M059J (cell line): ENCODE measurements at places on chromosomes 2 and 18. TPM values are rescaled to one million over a fixed set of nuclear protein-coding genes. Genes with fewer than 3 reads are reported as not detected.

TPO gene
- not detected in 2 replicates for total RNA-seq

GALNT5 gene
- total RNA-seq: 28.8 and 36.1 TPM in 2 replicates

DNA sequence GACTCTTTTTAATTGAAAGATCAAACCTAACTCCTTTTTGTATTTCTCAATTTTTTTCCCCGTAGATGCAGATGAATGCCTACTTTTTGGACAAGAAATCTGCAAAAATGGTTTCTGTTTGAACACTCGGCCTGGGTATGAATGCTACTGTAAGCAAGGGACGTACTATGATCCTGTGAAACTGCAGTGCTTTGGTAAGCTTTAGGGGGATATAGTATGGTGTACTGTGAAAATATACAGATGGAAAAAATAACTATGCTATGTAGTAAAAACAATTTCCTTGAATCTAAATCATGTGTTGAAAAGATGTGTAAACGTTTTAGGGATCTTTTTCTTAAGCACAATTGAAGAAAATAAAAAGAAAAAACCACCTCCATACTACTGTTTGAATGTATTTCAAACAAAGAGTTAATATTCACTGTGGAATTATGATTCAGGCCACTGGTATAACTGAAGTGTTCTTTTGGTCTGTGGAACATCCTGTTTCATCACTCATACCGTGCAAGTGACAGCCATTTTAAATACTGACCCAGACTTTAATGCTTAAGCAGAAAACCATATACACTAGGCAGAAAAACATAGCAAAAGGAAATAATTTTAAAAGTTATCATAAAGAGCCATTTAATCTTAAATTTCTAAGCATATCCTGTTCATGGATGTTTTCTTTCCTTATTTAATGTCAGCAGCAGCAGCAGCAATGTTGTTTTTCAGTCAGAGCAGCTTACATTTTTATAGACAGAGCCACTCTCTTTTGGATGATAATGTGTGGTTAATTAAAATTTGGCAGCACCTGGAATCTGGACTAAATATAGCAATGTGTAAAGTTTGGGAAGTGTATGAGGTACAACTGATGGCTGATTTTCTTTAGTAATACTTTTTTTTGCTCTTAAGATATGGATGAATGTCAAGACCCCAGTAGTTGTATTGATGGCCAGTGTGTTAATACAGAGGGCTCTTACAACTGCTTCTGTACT is 112.8 kb upstream of the RASGRP3 start:
- peak; percentile 32 for DNase-seq

- no peak for DNase-seq
Observed at GRCh38 chr2:10083692-10084211, 3.5 kb upstream of the CYS1 start.

GRCh38 chr2:72738096-72738495 is 87.7 kb downstream of the EXOC6B start:
- no peak for DNase-seq

- DNase-seq: no peak
Observed at GRCh38 chr2:132760405-132760804, 90.4 kb upstream of the LYPD1 start.

- DNase-seq: peak; percentile 22
Observed at GRCh38 chr2:214203744-214204289, 207.0 kb upstream of the VWC2L start.
